ENCODE measurements at places on chromosomes 16 and 17.

DNA sequence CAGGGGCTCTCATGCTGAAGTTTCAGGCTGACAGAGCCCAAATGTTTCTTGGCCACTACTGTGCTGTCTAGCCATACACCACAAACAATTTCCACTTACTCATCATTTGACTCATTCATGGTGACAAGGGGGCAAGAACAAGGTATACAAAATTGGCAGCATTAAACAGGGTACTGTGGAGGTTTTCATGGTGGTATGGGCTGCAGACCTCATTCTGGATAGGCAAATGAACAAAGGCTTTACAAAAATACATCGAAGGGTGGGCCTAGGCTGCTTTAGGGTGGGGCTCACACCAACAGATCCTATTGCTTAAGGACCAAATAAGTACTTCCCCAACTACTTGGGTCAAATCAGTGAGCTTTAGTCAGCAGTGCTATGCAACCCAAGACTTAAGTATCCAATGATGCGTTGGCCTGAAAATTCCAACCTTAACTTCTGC, 53.0 kb downstream of the N4BP1 start:
- peak; percentile 45 for DNase-seq

DNA sequence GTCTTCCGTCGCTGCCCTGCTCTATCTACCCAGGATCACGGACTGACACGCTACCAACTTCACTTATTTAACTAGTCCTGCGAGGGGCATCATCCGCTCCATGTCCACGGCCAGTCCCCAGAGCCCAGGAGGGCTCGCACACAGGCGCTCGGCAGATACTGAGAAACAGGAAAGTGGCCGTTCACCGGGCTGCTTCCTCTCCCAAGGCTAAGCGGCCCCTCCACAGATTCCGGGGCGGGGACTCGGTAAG, 388 bp downstream of the OXLD1 start:
- no peak for DNase-seq

GRCh38 chr16:23318639-23319038, 16.5 kb downstream of the SCNN1B start:
- DNase-seq = no peak

DNA sequence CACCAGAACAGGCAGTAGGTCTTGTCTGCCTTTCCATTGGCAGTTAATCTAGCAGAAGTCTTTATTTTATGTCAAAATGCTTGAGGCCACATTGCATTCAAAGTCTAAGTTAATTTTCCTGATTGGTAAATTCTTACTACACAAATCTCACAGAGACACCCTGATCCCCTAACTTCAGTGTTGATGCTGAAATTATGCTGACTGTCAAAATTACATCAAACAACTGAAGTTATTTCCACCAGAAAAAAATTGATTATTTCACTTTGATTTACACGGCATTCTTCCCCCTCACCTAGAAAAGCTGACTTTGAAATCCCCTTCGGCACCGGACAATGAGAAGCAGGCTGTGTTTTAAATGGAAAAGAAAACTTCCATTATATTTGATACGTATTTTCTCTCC, 99.1 kb downstream of the MAF start:
- DNase-seq = no peak

DNA sequence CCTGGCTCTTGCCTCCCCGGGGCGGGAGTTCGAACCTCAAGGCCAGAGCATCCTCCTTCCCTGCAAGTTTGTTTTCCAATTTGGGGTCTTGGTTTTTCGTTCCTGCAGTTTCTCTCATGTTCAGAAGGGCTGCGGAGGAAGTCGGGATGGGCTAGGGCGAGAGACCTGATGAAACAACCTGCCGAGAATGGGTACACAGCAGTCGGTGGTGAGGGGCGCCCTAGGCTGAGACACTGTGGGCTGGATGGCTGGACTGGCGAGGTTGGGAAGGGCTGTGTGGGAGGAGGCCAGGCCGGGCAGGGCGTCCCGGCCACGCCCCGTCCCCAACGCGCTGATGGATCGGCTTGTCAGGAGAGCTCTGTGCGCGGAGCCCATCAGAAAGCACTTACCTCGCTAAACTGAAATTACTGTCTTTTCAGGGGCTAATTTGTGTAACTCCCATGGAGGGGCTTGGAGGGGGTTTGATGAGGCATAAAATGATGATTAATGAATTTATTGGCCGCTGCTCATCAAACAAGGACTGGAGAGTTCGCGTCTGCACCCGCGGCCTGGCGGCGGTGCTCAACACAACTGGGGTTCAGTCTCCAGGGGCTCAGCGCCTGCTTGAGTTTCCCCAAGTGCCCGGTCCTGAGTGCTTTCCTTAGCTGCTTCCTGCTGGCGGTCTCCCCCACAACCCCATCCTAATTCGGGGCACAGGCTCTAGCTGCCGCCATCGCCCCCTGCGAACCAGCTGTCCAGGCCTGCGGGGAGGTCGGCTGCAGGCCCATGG, 9.0 kb downstream of the IRX5 start:
- no peak for DNase-seq

- no peak for DNase-seq
Measured at GRCh38 chr16:24013864-24014645, 178.3 kb downstream of the PRKCB start.

GRCh38 chr16:61277849-61278248, 758.4 kb downstream of the CDH8 start:
- no peak for DNase-seq

DNA sequence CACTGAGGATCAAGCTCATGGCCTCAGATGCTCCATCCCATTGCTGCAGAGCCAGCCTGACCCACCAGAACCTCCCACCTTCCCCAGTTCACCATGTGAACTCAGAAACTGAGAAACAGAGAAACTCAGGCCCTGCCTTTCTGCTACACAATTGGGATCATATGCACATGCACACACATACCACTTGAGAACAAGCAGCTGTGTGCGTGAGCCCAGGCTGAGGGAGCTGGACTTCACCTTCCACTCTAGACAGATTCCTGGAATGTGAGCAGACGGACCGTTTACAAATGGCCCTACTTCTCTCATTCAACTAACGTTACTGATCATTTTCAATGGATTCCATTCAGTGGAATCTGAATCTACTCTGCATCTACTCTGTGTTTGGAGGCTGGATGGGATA, 1.7 kb upstream of the SPEM2 start:
- no peak for DNase-seq

GRCh38 chr16:66569131-66569530, 2.9 kb downstream of the CMTM1 start:
- DNase-seq = no peak

DNA sequence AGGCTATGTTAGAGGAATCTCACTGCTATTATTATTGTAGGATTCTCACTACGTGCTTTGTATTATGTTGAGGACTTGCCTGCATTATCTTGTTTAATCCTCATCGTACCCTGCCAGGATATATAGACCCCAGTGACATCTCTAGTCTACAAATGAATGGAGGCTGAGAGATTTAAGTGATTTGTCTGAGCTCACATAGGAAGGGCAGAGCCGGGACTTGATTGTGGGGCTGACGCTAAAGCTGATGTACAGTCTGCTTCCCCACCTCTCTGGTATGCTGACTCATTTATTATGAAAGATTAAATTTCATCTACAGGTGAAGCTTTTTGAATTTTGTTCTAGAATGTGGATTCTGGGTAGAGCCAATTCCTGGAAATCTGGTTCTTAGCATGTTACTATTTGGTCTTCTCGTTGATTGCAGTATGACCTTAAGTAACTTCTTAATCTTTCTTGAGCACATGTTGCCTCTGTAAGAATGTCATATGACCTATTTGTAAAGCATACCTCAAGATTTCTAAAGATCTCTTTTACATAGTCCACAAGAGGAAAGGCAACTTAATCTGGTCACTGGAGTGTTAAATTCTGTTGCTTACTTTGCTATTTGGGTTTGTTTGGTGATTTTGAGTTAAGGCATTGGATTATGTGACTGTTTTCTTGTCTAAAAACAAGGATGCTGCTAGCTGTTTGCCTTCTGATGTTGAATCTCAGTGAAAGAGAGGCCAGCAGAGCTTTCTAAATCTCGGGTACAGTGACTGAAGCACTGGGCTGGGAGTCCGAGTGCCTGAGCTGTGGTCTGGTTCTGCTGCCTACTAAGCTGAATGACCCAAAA, 12.4 kb downstream of the METTL9 start:
- no peak for DNase-seq

- no peak for DNase-seq
Measured at GRCh38 chr16:58937661-58938060, 203.5 kb upstream of the GOT2 start.

DNA sequence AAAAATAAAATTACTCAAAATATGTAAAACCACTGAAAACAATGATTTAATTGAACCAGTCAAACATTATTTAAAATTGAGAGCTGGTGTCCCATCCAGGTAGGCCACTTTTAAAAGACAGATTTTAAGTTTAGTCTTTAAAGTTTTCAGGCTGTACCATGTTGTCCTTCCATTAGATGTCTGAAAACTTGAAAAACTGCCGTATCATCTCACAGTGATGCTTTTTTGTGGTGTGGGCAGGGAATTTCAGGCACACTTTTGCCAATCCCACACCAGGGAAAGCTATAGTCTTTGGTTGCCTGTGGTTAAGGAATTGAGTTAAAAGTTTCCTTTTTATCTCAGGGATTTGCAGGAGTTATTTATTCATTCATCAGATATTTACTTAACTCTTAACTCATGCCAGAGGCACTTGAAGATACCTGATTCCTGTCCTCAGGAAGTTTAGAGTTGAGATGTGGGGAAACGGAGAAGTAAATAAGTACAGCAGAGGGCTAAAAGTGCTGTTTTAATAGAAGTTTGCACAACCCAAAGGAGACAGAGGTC, 3.2 kb downstream of the SNTB2 start:
- DNase-seq = no peak

DNA sequence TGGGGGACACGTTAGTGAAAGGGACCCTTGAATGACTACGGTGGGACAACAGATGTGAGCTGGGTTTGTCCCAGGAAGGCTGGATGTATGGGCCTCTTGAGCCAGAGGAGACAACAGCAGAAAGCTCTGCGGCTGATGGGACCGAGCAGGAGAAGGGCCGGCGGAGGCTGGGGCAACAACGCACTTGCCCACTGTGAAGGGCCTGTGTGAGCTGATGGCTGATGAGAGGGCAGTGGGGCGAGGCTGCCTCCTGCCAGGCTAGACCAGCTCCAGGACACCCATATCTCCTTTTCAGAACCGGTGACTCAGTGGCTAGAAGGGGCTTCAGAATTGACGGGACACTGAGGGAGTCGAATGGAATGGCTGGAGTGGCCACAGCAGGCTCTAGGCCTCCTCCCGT, 250.1 kb downstream of the SEC14L1 start:
- no peak for DNase-seq

DNA sequence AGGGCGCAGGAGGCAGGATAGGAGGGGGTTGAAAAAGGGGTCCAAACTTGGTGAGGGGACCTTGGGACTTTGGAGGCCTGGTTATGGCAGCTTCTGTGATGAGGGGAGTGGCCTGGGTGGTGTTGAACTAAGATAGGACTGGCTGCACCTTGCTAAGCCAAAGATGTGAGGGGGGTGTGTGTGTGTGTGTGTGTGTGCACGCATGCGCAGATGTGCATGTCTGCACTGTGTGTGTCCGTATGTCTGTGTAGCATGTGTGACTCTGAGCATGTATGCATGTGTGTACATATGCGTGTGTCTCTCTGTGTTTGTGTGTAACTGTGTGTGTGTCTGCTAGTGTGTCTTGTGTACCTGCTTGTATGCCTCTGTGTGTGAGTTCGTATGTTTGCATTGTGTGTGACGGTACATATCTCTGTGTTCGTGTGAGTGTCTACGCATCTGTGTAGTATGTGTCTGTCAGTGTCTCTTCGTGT, 4.1 kb downstream of the SLC16A5 start:
- DNase-seq = no peak

DNA sequence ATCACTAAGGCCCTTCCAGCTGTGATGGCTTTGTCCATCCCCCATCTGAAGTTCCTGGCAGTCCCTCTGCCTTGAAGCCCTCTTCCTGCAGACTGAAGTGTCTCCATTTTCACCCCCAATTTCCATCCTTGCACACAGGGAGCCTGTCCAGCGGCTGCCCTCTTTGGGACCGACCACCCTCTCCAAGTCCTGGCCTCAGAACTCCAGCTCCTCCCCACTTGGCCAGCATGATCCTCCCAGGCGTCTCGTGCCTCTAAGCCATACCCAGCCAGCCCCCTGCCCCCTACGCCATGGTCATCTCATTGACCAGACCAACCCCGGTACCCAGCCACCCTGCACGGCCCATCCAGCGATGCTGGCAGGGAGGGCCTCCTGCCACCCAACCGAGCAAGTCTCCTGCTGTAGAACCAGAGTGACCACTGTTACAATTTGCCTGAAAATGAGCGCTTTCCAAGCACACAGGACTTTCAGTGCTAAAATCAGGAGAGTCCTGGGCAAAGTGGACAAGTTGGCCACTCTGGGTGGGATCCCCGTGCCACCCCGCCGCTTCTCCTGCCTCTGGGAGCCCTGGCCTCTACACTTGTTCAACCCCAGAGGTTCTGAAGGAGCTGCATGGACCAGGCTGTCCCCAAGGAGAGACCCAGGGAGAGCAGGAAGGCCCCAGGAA, 362.0 kb downstream of the SEC14L1 start:
- DNase-seq = no peak

- no peak for DNase-seq
Measured at GRCh38 chr17:45261577-45262515, at the start of gene SPATA32. Gene SPATA32 (minus strand): TSS chr17:45262094. CDS start chr17:45262016, 78 bp downstream.

DNA sequence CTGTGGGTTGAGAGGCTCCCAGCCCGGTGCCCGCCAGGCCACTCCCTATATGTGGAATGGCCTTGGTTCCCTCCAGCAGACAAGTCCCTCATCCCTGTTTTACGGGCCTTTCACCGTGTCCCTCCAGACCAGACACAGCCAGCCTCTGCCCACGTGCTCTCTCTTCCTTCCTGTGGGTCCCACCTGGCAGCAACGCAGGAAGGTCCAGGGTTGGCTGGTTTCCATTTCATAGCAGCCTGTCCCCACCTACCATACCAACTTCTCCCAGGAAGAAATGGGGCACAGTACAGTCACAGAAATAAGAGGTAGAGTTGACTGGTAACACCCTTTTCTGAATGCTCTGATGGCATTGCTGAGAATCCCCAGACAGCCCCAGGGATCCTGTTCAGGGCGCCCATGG, 34.9 kb downstream of the PLD6 start:
- DNase-seq = no peak
